ENCODE measurements at places on chromosomes 3 and 15.

- DNase-seq: peak; percentile 63
Measured at GRCh38 chr15:66563126-66563525, 2.7 kb downstream of the LCTL start.

DNA sequence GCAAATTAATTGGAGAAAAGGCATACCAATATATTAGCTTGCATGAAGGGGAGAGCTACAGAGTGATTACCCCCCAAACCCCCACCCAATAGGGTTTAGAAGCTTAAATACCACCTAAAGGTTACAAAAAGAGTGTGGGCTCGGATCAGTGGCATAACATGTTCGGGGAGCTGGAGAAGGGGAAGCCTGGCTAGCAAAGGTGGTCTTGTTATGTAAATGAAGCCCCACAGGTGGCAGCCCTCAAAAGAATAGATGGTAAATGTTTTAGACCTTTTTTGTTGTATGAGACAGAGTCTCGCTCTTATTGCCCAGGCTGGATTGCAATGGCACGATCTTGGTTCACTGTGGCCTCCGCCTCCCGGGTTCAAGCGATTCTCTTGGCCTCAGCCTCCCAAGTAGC lies 10.9 kb upstream of the PXK start:
- no peak for DNase-seq

DNA sequence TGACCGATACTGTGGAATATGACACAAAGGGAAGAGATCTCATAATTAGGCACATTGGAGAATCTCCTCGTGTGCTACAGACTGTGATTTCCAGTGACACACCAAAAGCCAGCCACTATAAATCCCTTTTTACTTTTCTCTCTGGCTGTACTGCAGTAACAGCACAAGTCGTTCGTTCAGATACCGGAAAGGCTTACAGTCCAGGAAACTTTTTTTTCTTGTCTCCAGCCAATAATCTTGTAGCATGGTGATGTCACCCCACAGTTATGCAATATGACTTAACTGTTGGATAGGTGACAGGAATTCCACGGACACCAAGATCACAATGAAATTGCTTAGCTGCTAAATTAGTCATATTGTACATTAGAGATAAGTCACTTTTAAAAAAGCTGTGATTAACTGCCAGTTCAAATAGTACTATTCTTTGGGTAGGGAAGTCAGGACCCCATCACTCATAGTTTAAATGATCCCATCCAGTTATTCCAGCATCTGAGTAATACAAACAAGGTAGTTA lies 36.3 kb upstream of the TSC22D2 start:
- DNase-seq: peak; percentile 100

DNA sequence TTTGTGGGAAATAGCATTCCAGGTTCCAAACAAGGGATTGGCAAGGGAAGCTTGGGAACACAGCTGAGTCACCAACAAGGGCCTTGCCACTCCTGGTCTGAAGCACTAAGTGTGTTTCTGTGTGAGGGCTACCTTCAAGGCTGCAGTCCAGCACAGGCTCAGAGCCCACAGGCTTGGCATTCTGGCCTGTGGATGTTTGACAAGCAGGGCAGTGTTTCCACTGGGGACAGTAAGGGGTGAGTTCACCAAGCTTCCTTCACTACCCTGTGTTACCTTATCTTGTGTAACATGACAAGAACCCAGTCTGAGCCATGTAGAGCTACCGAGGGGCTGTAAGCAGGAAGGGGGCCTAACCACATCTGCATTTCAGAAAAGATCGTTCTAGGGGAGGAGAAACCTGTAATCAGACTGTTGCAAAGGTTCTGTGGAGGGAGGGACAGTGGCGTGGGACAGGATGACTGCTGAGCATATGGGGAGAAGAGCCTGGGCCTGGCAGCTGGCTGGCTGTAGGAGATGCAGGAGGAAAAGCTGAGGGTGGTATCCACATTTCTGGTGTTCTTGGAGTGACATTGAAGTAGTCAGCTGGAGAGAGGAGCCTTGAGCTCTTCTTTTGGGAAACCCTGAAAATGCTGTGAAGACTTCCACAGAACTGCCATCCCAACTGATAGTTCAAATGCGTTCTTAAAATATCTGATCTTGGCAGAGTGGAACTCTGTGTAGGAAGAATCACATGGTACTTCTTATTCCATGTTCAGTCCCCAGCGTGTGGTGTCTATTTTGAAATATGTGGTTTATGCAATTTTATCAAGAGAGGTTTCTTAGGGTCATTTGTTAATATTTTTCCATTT lies 61.3 kb downstream of the CTDSPL start:
- peak; percentile 34 for DNase-seq

GRCh38 chr15:57278439-57278838 lies 97.9 kb upstream of the CGNL1 start:
- no peak for DNase-seq

- DNase-seq: no peak
Measured at GRCh38 chr15:42020713-42021273, at the start of gene PLA2G4E. Gene PLA2G4E, minus strand, starts transcription at chr15:42021042. Its CDS starts 12 bp downstream, at chr15:42021030.

- no peak for DNase-seq
Measured at GRCh38 chr3:141526709-141527108, 39.9 kb downstream of the RASA2 start.

DNA sequence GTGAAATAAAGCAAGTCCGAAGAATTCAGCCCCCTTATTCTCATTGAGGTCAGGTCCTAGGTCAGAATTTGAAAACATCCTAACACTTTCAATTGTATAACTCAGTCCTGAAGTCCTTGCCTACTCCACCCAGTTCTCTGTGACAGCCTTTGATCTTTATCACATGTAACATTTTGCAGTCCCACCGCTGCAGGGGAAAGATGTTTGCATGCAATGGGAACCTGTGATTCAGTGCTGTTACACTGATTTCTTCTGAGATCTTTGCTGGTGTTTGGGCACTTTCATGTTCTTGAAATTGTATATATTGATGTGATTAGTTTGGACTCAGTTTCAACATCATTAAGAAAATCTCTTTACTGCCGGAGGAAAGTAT lies 18.0 kb upstream of the SECISBP2L start:
- DNase-seq: no peak

DNA sequence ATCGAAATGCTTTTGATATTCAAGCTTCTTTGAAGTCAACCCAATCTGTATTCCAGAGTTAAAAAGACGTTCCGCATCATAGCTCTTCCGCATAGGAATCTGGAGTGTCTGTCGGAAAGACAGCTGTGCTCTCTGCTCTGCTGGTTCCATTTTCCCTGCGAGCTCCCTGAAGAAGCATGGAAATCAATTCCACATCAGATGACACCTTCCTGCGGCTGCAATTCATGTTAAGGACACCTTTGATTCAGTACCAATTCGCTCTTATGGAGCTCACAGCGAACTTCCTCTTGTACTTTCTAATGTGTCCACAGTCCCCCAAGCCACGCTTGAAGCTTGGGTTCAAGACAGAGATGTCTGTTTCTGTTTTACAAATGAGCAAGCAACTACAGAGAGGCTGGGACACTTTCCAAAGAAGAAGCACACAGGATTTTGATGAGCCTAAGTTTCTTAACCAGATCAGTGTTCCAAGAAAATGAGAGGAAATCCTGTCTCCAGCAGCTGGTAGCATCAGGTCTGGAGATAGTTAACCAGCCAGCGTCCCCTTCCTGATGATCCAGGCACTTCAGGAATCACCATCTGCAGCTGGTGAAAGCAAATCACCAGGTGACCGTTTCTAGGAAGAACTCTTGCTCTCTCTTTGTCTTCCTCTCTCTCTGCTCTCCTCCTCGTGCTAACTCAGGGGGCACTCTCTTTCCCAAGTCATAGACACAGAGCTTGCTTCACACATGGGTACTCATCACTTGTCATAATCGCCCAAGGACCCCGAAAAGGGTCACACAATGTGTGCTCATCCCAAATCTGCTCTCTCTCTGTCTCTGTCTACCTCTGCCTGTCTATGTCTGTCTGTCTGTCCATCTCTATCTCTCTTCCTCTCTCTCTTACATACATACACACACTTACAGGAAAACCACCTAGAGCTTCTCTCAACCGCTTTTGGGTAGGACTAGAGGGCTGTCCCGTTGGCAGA lies 281.8 kb downstream of the FAM43A start:
- no peak for DNase-seq

- DNase-seq: no peak
Measured at GRCh38 chr3:76352511-76353284, 567.3 kb upstream of the ZNF717 start.

DNA sequence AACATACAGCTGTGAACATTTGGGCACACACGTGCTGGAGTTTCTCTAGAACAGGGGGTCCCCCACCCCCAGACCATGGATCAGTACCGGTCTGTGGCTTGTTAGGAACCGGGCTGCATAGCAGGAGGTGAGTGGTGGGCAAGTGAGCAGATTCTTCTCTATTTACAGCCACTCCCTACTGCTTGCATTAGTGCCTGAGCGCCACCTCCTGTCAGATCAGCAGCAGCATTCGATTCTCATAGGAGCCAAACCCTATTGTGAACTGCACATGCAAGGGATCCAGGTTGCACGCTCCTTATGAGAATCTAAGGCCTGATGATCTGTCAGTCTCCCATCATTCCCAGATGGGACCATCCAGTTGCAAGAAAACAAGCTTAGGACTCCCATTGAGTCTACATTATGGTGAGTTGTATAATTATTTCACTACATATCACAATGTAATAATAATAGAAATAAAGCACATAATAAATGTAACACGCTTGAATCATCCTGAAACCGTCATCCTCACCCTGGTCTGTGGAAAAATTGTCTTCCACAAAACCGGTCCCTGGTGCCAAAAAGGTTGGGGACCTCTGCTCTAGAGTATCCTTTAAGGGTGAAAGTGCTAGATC lies 25.8 kb downstream of the CHRM5 start:
- peak; percentile 65 for DNase-seq

DNA sequence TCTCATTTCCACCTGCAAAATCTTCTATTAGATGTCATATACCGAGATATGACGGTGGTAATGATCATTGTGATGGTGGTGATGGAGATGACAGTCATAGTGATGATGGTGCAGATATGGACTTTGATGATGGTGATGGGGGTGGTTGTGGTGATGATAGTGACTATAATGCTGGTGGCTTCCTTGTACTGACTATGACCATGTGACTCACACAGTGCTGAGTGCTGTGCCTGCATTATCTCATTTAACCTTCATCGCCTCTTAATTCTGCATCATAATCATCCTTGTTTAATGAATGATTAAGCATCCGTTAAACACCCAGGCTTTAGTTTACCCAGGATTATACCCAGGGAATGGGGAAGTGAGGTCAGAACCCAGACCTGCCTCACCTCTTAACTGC lies 331.7 kb downstream of the FEZF2 start:
- no peak for DNase-seq

GRCh38 chr3:45507820-45508317 lies 86.7 kb upstream of the LIMD1 start:
- peak; percentile 87 for DNase-seq

DNA sequence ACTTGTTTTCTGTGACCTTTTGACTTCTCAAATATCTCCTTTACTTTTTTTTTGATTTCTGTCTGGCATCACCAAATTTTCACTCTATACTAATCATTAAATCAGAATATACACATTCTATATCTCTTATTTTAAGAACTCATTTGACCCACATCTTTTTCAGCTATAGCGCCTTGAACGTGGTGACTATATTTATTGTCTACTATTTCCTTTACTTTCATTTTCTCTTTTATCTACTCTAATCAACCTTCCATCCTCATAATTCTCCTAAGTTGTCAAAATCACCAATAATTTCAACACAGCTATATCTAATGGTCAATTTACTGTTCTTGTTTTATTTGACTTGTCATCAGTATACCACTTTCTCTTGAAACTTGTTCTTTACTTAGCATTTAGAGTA lies 119.0 kb upstream of the CBLB start:
- no peak for DNase-seq

DNA sequence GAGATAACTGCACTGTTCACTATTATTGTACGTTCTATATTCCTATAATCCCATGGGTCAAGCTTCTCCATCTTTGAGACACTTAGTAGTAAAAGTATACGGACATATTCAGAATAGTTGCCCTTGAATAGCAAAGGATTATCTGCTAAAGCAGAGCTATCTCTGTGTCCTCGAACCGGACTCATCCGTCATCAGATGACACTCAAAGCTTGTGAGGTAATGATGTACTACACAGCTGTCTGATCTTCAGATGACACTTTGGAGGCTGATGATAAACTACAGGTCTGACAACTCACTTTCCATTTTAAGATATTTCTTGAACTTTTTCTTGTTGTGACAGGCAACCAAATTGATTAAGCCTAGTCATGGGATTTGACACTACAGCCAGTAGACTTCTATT lies 240.2 kb downstream of the SCAPER start:
- DNase-seq: no peak

DNA sequence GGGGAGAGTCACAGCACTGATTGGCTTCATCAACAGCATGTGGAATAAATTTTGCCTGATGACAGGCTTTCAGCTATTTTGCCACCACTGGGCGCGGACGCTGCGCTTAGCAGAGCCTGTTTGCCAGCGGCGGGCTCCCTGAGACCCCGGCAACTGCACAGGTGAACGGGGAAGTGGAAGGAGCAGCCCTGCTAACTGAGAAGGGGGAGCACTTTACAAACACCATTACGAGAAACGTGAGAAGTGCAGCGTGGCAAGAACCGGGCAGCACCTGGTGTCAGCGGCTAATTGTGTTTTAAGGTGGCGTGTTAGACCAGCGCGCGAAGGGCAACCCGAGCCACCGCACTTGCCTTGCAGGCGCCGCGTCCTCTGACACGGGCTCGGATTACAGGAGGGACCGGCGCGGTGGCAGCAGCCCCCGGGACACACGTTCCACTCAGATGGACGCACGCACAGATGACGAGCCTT lies 307.8 kb upstream of the ARRDC4 start:
- DNase-seq: no peak

GRCh38 chr3:77871436-77871835 lies 831.5 kb downstream of the ROBO2 start:
- peak; percentile 18 for DNase-seq

DNA sequence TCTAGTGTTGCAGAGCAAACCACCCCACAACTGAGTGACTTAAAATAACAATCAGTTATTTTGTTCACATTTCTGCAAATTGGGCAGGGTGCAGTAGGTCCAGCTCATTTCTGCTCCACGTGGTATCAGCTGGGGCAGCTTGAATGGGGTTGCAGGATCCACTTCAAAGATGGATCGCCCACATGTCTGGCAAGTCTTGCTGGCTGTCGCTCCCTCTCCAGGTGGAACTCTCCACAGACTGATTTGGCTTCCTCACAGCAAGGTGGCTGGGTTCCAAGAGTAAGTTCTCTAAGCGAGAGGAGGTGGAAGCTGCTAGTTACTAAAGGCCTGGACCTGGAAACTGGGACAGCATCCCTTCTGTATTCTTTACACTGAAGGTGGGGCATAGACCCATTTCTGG lies 213.3 kb downstream of the SLC9A9 start:
- no peak for DNase-seq

GRCh38 chr3:181940703-181941102 lies 229.0 kb downstream of the SOX2 start:
- DNase-seq: no peak

GRCh38 chr3:175432376-175433025 lies 573.4 kb downstream of the NAALADL2 start:
- DNase-seq: peak; percentile 49

DNA sequence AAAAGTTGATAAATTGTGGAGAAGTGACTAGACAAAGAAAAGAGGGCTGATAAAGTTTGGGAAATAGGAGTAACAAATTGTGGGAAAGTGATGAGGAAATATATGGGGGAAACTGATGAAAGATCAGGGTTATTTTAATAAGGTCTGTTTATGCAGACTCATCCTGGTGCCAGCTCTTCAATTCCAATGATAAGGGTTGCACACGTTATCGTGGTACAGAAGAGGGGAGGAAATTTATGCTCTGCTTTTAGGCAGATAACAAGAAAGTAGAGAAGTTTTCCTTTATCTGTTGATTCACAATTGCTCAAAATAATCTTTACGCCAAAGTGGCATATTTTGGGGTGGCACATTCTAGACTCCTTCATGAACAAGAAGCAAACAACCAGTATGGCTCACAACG lies 32.1 kb upstream of the LIPC start:
- no peak for DNase-seq

Measured in iris pigment epithelial cell (primary cell).